ENCODE measurements at places on chromosomes 3 and 15.

GRCh38 chr15:60405399-60405798, 7.6 kb upstream of the ANXA2 start:
- no peak for DNase-seq

DNA sequence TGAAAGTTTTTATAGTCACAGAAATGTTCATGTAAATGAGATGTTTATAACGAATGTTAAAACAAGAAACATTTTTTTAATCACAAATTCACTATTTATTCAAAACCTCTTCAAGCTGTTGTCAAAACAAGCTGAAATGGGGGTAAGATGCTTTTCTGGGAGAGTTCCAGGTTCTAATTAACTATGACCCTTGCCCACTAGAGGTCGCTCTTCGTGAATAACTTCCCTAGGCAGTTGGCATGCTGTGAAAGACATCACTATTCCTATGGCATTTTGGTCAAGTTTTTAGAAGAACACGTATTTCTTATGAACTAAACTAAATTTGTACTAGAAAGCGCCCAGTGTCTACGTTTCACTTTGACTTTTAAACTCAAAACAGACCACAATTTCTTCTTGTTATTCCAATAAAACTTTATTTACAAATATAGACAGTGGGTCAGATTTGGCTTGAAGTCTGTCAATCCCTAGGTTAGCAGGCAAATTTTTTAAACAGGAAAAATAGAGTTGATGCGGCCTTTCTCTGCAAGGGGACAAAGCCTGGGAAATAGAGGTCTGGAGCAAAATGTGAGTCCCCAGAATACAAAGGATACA, 62.8 kb upstream of the CMTM8 start:
- peak; percentile 87 for DNase-seq

- peak; percentile 80 for DNase-seq
These were observed 221.9 kb upstream of the LRIG1 start for GRCh38 chr3:66722675-66723074.

- peak; percentile 59 for DNase-seq
These were observed 1.1 kb downstream of the ITPR1 start for GRCh38 chr3:4493941-4494894.

DNA sequence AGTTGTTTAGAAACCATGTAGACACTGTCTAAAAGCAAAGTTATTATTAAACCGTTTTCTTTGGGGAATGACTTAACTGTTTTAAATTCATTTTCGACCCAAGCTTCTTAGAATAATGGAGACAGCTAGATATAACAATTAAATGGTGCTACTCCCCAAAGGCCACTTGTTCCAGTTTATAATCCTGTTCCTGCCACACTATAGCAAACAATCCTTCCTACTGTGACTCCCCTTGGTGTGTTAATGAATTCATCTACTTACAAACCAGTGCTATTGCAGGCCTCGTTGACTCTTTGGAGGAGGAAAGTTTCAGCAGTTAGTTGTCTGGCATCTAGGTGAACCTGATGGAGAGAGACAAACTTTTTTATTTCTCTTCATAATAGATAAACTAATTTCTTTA, 25.2 kb upstream of the CLSTN2 start:
- DNase-seq = no peak

DNA sequence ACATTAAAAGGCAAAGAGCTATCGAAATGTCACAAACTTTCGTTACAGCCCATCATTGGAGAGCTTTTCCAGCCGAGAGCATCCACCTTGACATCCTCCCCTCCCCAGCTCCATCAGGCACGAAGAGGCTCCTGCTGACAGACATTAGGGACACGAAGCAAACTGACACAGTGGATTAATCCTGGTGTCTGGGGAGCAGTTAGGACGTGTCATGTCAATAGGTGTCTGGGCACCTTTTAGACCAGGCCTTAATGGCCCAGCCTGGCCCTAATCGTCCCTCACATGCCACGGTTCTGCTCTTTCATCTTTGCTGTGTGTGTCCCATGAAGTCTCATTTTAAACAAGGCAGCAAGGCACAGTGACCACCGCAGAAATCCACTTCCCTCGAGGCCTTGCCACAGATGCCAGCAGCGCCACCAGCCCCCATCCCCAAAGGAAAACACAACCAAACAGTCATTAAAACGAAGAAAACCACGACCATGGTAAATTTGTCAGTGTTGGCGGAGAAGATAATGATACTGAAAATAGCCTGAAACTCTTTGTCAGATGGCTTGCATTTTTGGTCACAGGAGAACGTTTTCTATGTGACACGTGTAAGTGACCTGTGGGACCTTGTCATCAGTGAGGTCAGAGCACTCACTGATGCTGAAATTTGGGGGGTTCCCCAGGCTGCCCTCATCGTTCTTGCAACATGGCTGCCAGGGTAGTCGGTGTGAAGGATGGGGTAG, 16.3 kb upstream of the PCSK6 start:
- no peak for DNase-seq

GRCh38 chr3:112699436-112699978, 58.6 kb upstream of the CCDC80 start:
- DNase-seq = peak; percentile 90

- no peak for DNase-seq
These were observed 26.7 kb downstream of the AMOTL2 start for GRCh38 chr3:134347551-134347950.
